ENCODE measurements at places on chromosomes 6 and 20.

- DNase-seq, result no peak
Observed at GRCh38 chr6:56517155-56517745, 125.4 kb downstream of the DST start.

DNA sequence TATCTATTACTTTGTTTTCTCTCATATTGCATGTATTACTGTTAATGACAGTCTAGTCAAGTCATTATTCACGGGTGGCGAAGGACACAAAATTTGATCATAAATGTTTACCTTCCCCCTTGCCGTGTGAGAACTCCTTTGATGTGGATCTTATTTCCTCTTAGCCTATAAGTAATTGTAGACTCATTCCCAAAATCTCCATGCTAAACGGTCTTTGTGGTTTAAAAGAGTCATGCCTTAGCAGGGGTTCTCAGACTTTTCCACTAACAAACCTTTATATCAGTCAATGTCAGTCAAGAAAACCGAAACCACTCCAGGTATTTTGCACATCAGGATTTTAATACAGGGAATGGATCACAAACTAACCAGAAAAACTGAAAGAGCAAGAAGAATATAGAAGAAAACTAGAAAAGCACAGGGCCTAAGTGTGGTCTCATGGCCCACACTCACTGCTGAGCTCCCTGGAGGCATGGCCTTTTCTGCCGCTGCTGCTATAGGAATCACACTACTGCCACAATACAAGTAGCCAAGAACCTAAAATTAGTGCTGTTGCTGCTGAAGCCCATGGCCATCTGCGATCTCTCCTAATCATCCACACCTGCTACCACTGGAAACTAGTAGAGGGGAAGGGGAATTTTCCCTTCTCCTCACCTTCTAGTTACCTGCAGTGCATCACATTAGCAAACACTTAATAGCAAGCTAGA, 186.0 kb upstream of the POU3F2 start:
- no peak for DNase-seq

GRCh38 chr6:85456782-85457181, 6.9 kb downstream of the NT5E start:
- DNase-seq, result no peak

- no peak for DNase-seq
Observed at GRCh38 chr6:68756454-68757375, 121.6 kb downstream of the ADGRB3 start.

GRCh38 chr6:149468179-149468578, 16.6 kb downstream of the ZC3H12D start:
- DNase-seq, result no peak

GRCh38 chr20:36493051-36493800, 48.1 kb upstream of the MYL9 start:
- no peak for DNase-seq

DNA sequence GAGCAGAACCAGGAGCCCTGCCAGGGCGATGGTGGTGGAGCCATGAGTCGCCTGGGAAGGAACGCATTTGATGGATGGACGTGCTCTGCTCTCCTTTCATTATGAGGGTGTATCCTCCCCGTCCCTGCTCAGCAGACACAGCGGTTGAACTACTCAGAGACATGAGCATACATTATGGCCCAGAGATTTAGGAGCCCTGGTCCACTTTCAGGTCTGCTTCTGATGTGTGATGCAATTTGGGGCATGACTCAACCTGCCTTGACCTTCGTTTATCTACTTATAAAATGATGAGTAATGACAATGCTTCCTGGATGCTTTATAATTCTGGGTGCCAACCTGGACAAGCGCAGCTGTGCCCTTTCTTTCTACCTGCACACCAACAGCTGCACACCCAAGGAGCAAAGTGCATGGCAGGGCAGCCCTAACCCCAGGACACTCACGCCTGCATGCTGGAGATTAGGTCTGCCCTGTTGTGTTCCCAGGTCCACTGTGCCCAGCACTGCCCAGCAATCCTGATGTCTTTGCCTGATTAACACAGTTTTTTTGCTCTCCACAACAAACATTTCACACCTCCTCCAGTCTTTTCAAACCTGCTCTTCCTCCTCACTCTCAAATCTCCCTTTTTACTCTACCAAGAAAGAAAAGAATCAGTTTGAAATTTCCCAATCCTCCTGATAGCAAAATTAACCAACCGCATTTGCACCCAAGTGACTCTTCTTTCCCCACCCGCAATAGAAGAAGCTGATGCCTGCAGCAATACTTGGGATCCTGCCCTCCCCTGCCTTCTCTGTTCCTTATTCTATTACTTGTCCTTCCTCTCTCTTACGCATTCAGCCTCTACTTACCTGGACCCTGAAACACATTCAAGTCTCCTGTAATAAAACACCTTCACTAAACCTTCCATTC, 81.2 kb downstream of the EZR start:
- no peak for DNase-seq

- DNase-seq, result no peak
Observed at GRCh38 chr6:45990162-45990561, 25.5 kb downstream of the CLIC5 start.

GRCh38 chr6:80454197-80454596, 347.7 kb downstream of the BCKDHB start:
- DNase-seq, result no peak

DNA sequence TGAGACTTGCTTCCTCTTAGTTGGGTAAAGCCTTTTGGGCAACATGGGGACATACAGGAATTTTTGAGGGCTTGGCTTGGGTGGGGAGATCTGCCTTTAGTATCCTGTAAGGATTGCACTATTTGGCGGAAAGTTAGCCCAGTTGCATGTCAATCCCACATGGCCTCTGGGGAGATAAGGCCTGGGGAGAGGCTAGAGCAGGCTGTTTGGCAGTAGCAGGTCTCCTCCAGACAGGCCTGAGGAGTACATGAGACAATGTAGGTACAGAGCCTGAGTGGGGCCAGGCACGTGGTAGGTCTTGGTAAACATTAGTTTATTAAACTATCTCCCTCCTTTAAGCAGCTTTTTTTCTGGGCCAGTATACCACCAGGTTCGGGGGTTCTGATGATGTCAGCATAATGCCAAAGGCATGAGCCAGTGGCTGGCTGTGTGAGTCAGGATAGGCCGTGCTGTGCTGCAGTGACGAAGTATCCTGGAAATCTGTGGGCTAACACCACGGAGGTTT, 147.9 kb downstream of the VEGFA start:
- no peak for DNase-seq

GRCh38 chr20:35572838-35573237, 31.0 kb downstream of the ERGIC3 start:
- no peak for DNase-seq

DNA sequence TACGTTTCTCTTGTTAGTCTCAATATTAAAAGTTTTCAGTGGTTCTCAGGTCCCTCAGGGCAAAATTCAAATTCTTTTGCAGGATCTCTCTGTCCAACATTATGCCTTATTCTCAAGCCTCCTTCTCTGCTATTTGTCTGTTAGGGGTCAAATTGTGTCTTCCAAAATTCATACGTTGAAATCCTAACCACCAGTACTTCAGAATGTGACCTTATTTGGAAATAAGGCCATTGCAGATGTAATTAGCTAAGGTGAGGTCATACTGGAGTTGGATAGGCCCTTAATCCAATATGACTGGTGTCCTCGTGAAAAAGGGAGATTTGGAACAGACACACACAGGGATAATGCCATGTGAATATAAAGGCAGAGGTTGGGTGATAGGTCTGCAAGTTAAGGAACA, 64.1 kb upstream of the ADGRF1 start:
- DNase-seq, result no peak

GRCh38 chr20:43458422-43458924, 777 bp downstream of the SRSF6 start:
- no peak for DNase-seq

DNA sequence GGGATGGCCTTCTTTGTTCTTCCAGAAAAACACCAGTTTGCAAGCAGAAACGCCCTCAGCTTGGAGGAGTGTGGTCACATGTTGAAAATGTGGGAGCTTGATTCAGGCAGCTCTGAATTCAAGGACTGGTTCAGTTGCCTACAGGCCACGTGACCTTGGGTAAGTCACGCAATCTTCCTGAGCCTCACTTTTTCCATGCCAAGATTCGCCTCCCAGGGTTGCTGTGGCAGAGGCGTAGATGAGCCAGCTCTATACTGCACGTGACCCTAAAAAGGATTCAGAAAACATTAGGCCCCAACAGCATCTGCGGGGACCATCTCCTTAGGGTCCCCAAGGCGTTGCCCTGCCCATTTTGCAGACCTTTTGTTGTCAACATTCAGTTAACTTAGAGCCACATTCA, 112.0 kb upstream of the SNX9 start:
- peak; percentile 16 for DNase-seq

DNA sequence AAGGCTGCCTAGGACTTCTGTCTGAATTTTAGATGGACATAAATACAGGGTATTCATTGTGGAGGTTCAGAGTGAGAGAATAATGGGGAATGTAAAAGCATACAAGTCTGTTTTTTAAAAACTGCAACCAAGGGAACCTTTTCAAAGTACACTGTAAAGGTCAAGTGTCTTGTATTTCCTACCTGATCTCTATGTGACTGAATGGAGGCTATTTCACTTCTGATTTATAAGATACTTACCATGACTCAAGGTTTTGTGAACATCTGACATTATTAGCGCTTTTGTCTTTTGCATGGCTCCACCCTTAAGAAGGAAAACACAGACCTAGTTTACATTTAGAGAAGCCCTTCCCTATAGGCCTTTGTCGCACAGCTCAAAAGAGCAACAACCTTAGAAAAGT, 126.5 kb downstream of the ZFAND3 start:
- no peak for DNase-seq

DNA sequence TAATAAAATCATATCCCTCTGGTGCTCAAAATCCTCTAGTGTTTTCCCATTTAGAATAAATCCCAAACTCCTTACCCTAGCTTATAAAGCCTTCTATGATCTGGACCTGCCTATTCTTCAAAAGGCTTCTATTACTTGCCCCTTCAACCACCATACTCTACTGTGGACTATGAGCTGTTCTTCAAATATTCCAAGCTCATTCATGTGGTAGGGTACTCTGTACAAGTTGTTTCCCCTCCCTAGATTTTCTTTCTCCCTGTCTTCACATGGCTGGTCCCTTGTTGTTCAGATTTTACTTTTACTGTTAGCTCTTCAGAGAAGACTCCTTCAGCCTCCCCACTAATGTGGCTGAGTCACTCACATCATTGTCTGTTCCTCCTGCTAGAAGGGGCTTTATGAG, 193.2 kb downstream of the OGFRL1 start:
- DNase-seq, result no peak

GRCh38 chr6:161826512-161826911, 552.7 kb upstream of the AGPAT4 start:
- no peak for DNase-seq

GRCh38 chr6:9404351-9405146, 969.2 kb upstream of the SLC35B3 start:
- DNase-seq, result no peak

- DNase-seq, result no peak
Observed at GRCh38 chr6:64040113-64040512, 404.5 kb downstream of the PHF3 start.

GRCh38 chr6:146357578-146358430, 185.8 kb upstream of the RAB32 start:
- DNase-seq, result no peak

GRCh38 chr6:118023771-118024170, 116.7 kb downstream of the SLC35F1 start:
- no peak for DNase-seq

DNA sequence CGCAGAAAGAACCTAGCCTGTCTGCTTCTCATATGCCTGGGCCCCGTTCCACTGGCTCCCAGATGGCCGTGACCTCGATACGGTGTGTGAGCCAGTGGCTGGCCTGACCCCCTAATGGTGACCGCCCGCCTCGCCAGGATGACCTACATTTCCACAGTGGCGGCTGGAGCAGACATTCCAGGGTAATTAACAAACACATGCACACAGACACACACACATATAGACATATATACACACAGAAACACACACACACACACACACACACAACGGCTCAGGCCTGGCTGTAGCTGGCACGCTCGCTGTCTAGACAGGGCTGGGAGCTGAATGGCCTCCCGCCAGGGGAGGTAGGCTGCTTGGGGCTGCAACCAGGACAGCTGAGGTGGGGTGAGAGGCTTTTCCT, 227.1 kb downstream of the ANKRD60 start:
- DNase-seq, result peak; percentile 83

GRCh38 chr6:14320332-14320731, 202.8 kb downstream of the CD83 start:
- no peak for DNase-seq

- DNase-seq, result no peak
Observed at GRCh38 chr6:43821101-43821886, 51.3 kb downstream of the VEGFA start.

- no peak for DNase-seq
Observed at GRCh38 chr6:26514984-26515383, 14.9 kb downstream of the BTN1A1 start.

DNA sequence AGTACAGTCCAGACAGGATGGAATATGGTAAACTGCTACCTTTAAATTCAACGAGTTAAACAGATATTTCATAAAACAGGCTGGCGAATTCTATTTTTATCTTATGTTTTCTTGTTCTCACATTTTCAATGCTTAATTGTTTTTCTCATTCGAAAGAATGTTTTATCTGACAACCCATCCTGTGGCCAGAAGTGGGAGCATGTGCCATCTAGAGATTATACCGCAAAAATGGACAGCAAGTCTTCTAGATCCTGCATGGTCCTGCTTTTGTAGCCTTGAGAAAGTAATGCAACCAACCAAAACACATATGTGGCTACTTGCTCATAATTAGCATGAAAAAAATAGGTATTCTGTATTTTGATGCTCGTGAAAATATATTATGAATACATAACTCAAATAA, 30.7 kb downstream of the TUBB2B start:
- no peak for DNase-seq

- DNase-seq, result no peak
Observed at GRCh38 chr6:159908535-159908934, 17.7 kb downstream of the MAS1 start.

DNA sequence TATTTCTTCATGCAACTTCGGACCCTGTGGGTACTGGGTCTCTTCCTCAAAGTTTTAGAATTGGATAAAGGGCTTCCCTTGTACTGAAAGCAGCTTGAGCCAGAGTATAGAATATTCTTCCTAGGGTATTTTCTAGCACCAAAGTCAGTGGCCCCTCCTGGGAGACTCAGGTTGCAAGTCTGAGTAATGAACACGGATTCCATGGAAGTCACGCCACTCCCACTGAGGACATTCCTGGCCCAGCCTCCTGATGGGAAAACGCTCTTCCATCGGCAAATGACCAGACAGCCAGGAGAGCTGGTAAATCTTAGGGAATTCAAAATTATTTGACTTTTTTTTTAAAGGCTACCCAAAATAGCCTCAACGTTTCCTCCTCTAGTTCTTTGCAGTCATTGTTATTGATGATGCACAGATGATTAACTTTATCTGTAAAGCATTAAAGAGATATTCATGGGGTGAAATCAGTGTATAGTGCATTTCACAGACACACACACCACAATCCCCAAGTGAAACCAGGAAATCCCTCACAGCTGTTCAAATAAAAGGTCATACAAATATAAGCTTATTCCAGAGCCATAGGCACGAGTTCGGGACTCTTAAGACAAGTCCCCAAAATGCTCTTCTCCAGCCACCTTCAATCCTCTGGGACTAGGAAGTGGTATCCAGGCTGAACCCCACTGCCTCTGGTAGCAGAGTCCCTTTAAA, 248.8 kb downstream of the SOD2 start:
- DNase-seq, result peak; percentile 60

GRCh38 chr6:81808851-81809570, 56.5 kb upstream of the TENT5A start:
- no peak for DNase-seq

GRCh38 chr6:164569509-164569908, 739.9 kb downstream of the C6orf118 start:
- DNase-seq, result no peak

Data from right forelimb (tissue), 1 donor.